ENCODE measurements at places on chromosomes 2 and 18.

GRCh38 chr18:23458830-23459529, 5.9 kb downstream of the RIOK3 start:
- no peak for DNase-seq

- no peak for DNase-seq
These were observed 77.4 kb downstream of the LRRFIP1 start for GRCh38 chr2:237704501-237705434.

- DNase-seq, result no peak
These were observed 17.3 kb upstream of the RHOB start for GRCh38 chr2:20429528-20429927.

- no peak for DNase-seq
These were observed 87.8 kb upstream of the SNTG2 start for GRCh38 chr2:862731-863466.

DNA sequence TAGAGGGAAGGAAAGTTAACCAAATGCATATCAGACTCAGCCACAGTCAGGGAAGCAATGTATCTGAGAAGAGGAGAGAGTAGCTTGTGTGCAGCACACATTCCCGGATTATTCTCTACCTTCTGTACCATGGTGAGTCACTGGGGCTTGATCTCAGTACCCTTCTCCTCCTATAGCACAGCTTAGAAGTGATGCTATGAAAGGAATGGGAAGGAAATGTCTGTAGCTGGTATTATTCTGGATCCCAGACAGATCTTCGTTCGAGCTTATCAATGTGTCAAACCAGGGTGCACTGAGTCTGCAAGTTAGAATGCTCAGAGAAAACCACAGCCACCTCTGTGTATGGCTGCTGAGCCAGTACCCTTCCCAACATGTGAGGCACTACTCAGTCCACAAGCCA, 88.0 kb upstream of the NFU1 start:
- no peak for DNase-seq

- DNase-seq, result no peak
These were observed 43.3 kb downstream of the EIF5B start for GRCh38 chr2:99380376-99381010.

DNA sequence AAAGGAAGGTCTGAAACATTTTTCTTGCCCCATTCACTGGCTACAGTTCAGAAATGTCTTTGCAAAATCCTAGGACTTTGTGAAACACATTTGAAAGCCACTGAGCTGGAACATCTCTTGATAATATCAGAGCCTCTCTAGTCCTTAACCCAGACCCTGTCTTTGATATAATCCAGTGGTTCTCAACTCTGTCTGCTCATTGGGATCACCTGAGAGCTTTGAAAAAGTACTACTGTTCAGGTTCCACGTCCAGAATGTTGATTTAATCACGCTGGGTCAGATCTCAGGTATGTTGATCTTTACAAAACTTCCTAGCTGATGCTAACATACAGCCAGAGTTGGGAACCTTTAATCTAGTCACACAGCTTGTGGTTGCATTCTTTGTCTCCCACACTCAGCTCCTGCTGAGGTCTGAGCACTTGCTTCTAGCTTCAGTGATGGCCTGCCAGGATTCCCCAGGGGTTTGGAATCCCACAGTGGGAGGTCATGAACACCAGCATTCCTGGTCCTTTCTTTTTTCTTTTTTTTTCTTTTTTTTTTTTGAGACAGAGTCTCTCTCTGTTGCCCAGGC, 262.7 kb downstream of the SETBP1 start:
- DNase-seq, result no peak

GRCh38 chr2:83595121-83595690, 863.9 kb downstream of the SUCLG1 start:
- DNase-seq, result no peak

- DNase-seq, result no peak
These were observed 21.5 kb upstream of the GALNT3 start for GRCh38 chr2:165815299-165816141.

DNA sequence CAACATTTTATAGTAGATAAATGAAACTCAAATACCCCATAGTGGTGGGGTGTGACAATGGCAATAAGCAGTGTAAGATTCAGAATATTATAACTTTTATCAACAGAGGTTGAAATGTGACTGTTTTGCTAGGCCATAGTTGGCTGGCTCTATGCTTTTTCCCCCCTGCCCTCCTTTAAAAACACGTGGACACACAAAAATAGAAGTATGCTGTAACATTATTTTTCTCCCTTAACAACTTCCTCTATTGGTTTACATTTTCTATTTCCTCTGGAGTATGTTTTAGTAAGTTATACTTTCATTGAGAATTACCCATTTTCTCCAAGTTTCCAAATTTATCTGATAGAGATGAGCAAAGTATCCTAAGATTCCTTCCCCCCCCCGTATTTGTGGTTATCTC, 31.1 kb downstream of the NDUFAF7 start:
- no peak for DNase-seq

- DNase-seq, result no peak
These were observed 45.7 kb downstream of the RDH14 start for GRCh38 chr2:18514526-18515461.

GRCh38 chr2:64017811-64018700, 1.2 kb downstream of the VPS54 start:
- DNase-seq, result peak; percentile 51

DNA sequence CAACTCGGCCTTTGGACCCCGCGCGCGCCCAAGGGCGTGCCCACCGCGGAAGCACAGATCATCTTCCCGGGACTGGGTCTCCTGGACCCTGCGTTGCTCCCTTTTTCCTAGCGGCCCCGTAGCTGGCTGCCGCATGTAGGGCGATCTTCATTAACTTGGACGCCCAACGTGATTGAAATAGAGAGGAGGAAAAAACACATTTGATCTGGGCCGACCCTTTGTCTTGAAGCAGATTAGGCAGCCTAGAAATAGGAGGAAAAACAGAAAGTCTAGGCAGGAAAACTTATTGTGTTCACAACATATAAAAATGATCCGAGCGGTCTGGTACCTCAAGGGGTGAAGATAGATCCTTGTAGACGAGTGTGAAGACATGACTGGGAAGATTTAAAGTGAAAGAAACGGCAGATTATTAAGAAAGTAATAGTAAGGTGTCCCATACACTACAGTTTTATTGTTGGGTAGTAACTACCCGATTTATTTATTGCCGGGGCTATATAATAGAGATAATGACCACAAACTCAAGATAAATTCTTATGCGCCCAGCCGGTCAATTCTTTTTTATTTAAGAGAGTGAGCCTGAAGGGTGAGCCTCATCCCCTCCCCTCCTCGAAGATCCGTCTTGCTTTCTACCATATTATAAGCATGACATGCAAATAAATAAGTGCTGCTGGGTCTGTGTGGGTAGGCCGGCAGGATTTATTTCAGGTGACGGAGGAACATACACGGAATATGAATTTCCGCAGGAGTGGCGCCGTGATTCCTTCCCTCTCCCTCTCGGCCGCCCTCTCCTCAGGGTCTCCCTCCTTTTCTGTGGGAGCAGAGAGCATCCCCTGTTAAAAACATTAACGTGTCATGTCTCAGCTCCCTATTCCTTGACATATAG, 147.4 kb downstream of the MEIS1 start:
- peak; percentile 64 for DNase-seq

- no peak for DNase-seq
These were observed 2.7 kb downstream of the ZAP70 start for GRCh38 chr2:97715951-97716694.

- DNase-seq, result no peak
These were observed 291.2 kb downstream of the NEDD4L start for GRCh38 chr18:58335223-58335622.

All from right lung (tissue), 10 donors.